ENCODE measurements at places on chromosomes 2 and 18.

DNA sequence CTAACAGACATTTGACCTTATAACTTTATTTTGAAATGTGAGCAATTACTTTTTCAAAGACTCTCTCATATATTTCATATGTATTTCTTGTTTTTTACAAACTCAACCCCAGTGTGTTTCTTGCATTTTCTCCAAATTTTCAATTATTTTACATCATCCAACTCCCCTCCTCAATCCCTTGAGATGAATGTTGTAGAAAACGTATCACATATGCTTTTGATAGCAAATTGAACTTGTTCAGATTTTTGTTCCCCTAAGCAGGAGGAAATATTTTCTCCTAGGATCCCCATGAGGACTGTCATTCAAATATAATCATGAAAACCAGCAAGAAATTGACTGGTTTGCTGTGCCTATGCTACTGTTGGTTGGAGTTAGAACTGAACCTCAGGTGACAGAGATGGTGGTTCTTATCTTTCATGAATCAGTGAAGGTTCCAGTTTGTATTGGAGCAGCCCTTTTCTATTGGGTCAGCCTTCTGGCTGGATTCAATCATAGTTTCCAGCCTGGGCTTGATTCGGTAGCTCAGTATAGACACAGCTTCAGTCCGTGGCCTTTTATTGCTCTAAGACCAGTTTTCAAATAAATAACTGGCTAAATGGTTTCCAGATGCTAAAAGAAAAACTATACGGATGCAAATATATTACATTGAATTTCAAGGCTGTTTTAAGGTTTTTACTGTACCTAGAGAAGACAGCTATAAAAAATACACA lies 591.0 kb downstream of the EPHA4 start:
- H3K27ac ChIP-seq, result no peak overlapping the region
- no peak for DNase-seq
- H3K27me3 ChIP-seq, result peaks cover 11% of the 10 kb centered on the region
- no peaks in the 10 kb centered on the region for H3K4me1 ChIP-seq
- no peak overlapping the region for H3K4me3 ChIP-seq

GRCh38 chr2:223800908-223801307 lies 36.5 kb downstream of the AP1S3 start:
- no peak overlapping the region for H3K4me3 ChIP-seq
- H3K27ac ChIP-seq, result no peak overlapping the region
- H3K36me3 ChIP-seq, result peaks cover 2% of the 10 kb centered on the region
- peaks cover 9% of the 10 kb centered on the region for H3K4me1 ChIP-seq

DNA sequence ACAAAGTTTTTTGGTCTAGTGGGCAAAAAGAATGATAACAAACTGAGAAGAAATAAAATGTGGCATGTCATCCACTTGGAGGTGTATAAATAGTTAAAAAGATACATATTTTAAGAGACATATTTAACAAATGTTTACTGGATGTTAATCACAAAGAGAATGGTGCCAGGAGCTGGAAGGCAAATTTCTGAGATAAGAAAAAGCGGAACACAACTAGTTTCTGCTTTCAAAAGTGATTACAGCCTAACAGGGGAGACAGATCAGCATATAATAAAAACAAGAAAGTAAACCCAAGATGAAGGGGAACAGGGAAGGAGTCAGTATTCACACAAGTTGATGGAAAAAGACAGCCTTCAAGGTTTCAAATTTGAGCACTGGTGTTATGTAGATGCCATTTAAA lies 91.3 kb downstream of the OLA1 start:
- peaks cover 13% of the 10 kb centered on the region for H3K4me1 ChIP-seq
- H3K27ac ChIP-seq, result no peak overlapping the region
- H3K27me3 ChIP-seq, result no peaks in the 10 kb centered on the region
- DNase-seq, result no peak
- peaks cover 1% of the 10 kb centered on the region for H3K36me3 ChIP-seq

DNA sequence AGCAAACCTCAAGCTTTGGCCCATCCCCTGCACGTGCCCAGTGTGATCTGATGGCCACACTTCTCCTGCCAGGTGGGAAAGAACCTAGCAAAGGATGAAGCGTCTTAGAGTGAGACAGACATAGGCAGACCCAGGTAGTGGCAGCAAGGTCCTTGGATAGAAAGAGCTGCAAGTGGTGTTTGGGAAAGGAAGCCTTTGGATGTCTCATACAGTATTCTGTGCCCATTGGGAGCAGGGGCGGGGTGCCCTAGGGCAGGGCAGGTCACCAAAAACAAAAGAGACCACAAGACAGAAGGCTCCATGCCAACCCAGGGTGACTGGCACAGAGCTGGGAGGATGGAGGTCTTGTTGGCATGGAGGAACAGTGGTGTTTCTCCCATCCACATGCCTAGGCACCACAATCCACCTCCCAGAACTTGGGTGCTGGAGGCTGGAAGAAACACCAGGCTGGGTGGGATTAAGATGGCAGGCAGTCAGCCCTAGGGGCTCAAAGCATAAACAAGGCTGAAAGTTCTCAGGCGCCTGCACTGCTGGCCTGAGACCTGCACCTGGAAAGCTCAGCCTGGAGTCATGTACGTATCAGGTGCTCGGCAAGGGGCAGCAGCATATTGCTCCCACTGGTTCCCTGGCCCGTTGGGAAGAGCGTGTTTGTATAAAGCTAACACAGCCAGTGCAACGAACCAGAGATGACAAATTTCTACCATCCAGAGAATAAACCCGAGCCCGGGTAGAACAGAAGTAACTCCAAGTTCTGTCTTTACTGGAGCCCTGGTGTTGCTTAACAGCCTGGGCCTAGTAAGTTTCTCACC lies 52.9 kb downstream of the CRACDL start:
- no peak for DNase-seq
- H3K4me3 ChIP-seq, result no peak overlapping the region
- H3K27me3 ChIP-seq, result no peaks in the 10 kb centered on the region

GRCh38 chr2:61288070-61288841 lies 126.3 kb downstream of the C2orf74 start:
- no peak for DNase-seq
- no peaks in the 10 kb centered on the region for H3K27me3 ChIP-seq
- peak overlapping the region; percentile 62 for H3K27ac ChIP-seq
- peaks cover 14% of the 10 kb centered on the region for H3K36me3 ChIP-seq
